ENCODE measurements at places on chromosomes 11 and 22. TPM values are rescaled to one million over a fixed set of nuclear protein-coding genes. Genes with fewer than 3 reads are reported as not detected.

GRCh38 chr22:25747245-25747944 lies 5.4 kb downstream of the MYO18B start:
- DNase-seq = no peak

The SCARF2 gene
- 0.86 TPM for total RNA-seq

- no peak for DNase-seq
Observed at GRCh38 chr11:121298774-121299173, 6.2 kb downstream of the SC5D start.

The PNPLA5 gene
- not detected for total RNA-seq

- peak; percentile 86 for DNase-seq
Observed at GRCh38 chr22:50276143-50276542, 6.0 kb upstream of the MAPK11 start.

The C22orf23 gene
- total RNA-seq = not detected

DNA sequence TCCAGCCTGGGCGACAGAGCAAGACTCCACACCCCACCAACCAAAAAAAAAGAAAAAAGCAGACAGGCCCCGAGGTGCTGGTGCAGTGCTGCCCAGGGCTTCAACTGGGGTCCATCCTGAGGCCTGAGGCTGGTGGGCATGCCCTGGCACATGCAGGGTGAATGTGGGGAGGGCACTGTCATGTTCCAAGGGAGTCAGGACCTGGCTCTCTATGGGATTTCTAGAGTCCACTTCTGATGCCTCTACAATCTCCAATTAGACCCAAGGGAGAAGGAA lies 10.1 kb downstream of the CENPM start:
- DNase-seq = peak; percentile 64

GRCh38 chr11:75815345-75816168 lies 547 bp downstream of the UVRAG start:
- peak; percentile 75 for DNase-seq

DNA sequence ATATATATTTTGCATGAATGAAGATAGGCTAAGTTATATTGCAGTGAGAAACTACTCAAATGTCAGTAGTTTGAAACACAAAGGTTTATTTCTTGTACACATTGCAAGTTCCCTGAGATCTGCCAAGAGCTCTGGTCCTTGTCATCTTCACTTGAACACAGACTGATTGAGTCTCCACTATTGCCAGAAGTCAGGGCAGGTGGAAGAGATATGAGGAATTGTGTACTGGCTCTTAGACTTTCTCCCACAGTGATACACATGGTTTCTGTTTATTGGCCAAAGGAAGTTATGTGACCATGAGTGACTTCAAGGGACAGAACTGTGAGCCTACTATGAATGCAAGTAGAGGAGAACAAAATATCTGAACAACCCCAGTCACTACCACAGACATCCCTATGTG lies 44.2 kb downstream of the PPFIBP2 start:
- no peak for DNase-seq

GRCh38 chr22:17549655-17550054 lies 13.6 kb upstream of the SLC25A18 start:
- no peak for DNase-seq

DNA sequence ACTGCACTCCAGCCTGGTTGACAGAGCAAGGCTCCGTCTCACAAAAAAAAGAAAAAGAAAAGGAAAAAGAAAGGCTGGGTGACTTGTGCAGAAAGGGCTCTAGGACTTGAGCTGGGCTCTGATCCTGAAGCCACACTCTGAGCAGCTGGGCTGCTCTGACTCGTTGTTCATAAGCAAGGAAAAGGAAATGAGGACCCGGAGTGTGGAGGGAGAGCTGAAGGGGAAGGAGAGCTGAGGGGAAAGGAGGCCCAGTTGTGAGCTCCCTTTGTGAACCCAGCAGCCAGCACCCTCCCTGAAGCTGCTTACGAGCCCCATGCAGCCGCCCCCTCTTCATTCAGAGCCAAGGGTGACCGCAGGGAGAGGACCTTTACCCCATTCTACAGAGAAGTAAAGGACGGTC lies 12.3 kb upstream of the SH3BP1 start:
- DNase-seq = peak; percentile 39

The C1QTNF4 gene
- total RNA-seq = not detected

The FREY1 gene
- 6.6 TPM for total RNA-seq

The TPH1 gene
- 2.7 TPM for total RNA-seq

DNA sequence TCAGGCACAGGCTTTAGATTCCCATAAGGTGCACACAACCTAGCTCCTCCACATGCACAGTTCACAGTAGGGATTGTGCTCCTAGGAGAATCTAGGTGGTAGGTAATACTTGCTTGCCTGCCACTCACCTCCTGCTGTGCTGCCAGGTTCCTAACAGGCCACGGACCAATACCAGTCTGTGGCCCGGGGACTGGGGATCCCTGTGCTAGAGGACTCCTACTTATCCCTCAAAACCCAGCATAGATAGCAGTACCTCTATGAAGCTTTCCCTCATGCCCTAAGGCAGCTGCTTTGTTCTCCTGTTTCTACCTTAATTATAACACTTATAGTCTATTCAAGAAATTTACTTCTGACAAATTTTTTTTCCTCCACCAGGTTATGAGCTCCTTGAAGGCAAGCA lies 36.7 kb downstream of the ARHGAP20 start:
- no peak for DNase-seq

- DNase-seq = no peak
Observed at GRCh38 chr22:28505416-28506149, 174.1 kb downstream of the TTC28 start.

GRCh38 chr11:70504246-70505020 lies 106.1 kb downstream of the CTTN start:
- no peak for DNase-seq

DNA sequence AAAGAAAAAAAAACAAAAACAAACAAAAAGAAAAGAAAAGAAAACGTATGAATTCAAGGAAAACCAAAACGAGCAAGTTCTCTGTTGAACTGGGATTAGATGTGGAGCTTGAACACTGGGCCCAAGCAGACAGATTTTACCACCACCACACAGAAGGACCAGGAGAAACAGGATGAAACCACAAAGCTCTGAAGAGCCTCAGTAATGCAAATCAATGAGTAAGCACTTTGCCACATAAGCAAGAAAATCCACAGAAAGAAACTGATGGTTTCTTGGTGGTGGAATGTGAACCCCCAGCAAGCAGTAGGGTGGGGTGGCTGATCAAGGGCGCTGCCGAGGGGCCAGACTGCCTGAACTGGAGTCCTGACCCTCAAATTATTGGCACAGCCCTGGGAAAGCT lies 50.9 kb upstream of the NFRKB start:
- DNase-seq = no peak

DNA sequence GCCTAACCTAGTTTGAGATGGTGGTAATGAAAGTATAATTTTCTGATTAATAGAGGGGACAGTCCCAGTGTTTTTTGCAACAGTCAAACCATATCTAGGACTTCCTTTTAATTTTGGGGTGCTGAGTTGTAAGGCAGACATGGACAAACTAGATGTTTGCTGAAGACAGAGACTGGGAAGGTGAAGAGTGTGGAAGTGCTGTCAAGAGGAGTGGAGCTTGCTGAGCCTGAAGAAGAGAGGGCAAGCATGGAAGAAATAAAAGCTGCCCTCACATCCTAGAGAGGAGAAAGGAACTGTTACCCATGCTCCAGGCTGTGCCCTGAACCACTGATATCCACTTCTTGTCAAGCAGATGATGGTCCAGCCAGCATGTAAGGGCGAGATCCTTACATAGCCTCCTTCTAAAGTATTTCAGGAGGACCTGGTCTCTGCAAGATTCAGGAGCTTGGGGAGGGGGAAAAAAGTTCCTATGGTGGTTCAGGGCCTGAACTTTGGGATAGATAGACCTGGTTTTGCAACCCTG lies 51.4 kb downstream of the PRR5L start:
- no peak for DNase-seq

- no peak for DNase-seq
Observed at GRCh38 chr11:26332572-26332915, 614 bp downstream of the ANO3 start.

The PITPNM1 gene
- total RNA-seq = 152 TPM

DNA sequence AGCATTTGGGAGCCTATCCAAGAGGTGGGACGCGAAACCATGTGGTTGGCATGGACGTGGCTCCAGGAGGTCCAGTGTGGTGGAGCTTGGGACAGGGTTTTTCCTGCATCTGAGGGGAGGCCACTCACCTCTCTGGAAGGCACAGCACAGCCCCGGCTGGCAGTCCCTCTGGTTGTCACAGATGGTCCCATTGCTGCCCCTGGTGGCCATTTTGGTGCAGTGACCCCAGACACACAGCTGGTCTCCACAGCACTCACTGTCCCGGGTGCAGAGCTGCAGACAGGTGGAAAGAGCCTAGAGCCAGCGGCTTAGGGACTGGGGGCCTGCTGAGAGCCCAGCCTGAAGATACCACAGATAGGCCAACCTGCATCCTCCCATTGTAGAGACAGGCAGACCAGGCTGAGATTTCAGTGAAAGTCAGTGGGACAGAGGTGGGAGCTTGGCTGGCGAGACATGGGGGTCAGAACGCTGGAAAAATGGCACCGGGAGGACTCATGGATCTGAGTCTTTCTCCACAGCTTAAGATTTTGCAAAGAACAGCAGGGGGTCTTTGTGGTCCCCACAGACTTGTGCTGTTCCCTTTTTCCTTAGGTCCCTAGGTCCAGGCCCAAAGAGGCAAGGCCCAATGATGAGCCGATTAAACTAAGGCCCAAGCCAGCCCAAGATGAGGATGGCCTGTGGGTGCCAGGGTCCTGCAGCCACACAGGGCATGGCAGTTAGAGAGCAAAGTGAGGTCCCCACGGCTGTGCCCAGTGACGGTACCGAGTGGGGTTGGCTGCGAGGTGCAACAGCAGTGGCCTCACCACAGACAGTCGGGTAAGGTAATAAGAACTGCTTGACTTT lies 41.4 kb downstream of the DKK3 start:
- peak; percentile 50 for DNase-seq

The OR56B4 gene
- total RNA-seq = not detected

The CECR2 gene
- 6.6 TPM for total RNA-seq

The DTX4 gene
- 43.3 TPM for total RNA-seq

The TMEM45B gene
- not detected for total RNA-seq

DNA sequence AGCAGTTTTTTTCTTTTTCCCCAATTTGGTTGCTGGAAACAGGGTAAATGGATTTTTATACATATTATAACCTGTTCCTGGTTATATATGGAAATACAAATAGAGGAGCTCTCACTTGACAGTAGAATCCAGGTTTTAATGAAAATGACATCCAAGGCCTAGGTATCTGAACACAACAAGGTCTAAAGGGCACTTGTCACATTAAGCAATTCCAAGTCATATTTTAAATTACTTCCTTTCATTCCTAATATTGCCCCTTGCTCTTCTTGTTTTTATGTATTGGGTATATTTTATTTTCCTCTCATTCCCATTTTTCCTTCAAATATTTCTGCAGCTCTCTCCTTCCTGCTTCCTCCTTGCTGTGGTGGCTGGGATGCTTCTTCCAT lies 27.1 kb downstream of the CTNND1 start:
- DNase-seq = no peak

GRCh38 chr22:49077036-49077393 lies 750.7 kb downstream of the BRD1 start:
- DNase-seq = no peak

- DNase-seq = no peak
Observed at GRCh38 chr22:20793748-20794649, 20.1 kb downstream of the SERPIND1 start.

DNA sequence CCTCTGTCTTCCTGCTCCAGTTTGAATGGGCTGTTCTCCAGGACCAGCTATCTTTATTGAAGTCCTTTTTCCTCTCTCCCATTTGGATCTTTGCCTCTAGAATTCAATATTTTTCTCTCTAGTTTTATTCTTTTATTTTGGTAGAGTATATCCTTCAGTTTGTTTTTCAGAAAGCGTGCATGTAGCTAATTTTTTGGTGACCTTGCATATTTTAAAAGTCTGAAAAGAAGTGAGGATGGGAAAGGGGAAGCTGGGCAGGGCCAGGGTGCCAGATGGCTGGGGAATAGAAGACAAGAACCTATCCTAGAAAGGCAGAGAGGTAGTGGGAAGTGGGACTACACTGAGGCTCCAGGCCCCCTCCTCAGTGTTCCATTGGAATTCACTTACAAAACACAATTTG lies 95.0 kb upstream of the ZBED5 start:
- DNase-seq = no peak

The TLCD5 gene
- not detected for total RNA-seq

- DNase-seq = no peak
Observed at GRCh38 chr22:24776525-24776924, 2.0 kb upstream of the PIWIL3 start.

The OR10D3 gene
- not detected for total RNA-seq

- DNase-seq = no peak
Observed at GRCh38 chr22:28922540-28923244, 39.3 kb downstream of the ZNRF3 start.

DNA sequence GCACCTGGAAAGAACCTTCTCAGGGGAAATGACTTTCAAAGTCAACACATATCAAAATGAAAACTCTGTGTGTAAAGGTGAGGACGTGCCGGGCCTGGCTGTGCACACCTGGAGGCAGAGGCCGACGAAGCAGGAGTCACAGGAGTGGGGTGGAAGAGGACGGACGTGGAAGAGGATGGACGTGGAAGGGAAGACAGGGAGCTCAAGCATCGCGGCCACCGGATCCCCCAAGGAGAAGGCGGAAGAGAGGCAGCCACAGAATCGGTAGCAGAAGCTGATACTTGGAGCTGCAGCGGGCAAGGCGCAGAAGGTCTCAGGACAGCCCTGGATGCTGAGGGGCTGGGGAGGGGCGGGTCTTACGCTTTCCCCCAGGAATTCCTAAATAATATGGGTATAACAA lies 519.8 kb downstream of the BRD1 start:
- no peak for DNase-seq

- DNase-seq = no peak
Observed at GRCh38 chr11:85886089-85887056, 31.2 kb downstream of the CCDC83 start.

DNA sequence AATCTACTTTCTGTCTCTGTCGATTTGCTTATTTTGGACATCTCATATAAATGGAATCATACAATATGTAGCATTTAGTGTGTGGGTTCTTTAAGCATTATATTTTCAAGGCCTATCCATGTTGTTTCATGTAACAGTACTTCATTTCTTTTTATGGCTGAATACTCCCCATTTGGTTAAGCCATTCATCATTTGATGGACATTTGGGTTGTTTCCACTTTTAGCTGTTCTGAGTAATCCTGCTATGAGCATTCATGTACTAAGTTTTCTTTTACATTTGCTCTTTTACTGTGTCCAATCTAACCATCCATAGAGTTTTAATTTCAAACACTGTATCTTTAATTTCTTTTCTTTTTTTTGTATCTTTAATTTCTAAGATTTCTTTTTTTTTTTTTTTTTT lies 55.6 kb upstream of the SPTBN2 start:
- no peak for DNase-seq

The PTPRJ gene
- 20.3 TPM for total RNA-seq

The MRGPRX3 gene
- total RNA-seq = not detected

DNA sequence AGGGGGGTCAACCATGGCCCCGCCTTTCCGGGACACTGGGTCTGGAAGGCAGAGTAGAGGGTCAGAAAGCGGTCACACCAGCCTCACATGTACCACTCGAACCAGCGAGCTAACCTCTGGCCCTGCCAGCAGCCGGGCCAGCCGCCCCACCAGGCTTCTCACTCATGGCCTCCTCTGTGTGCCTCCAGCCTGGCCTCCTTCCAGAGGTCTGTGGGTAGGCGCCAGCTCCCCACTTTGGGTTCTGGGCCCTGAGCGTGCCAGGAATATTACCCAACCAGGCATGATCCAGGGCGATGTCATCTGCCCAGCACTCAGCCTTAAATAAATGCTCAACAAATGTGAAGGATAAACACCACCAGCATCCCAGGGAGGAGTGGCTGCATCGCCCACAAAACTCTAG lies 5.8 kb downstream of the SCUBE1 start:
- DNase-seq = no peak

- peak; percentile 53 for DNase-seq
Observed at GRCh38 chr22:38262051-38262795, 10.6 kb downstream of the TMEM184B start.

The NRIP3 gene
- 0.56 TPM for total RNA-seq

- DNase-seq = no peak
Observed at GRCh38 chr11:16767957-16768356, 29.5 kb downstream of the C11orf58 start.
